ENCODE measurements at places on chromosomes 3 and 15.

DNA sequence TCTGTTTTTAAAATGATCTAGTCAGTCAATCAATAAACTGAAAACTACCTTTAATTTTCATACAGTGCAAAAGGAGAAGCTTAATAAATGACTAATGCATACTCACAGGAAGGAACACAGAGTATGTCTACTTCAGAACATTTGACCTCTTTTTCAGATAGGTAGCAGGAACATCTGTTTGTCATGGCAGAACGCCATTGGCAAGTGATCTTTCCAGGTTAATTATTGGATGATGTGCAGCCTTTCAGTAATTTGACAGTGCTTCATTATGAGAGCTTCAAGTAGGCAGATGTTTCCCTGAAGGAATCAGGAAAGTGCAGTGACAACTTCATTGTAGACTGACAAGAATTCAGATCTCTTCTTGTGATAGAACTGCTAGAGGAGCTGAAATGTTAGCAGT lies 325.0 kb downstream of the OTOL1 start:
- DNase-seq, result no peak

GRCh38 chr3:127035677-127036076 lies 52.8 kb downstream of the PLXNA1 start:
- no peak for DNase-seq

DNA sequence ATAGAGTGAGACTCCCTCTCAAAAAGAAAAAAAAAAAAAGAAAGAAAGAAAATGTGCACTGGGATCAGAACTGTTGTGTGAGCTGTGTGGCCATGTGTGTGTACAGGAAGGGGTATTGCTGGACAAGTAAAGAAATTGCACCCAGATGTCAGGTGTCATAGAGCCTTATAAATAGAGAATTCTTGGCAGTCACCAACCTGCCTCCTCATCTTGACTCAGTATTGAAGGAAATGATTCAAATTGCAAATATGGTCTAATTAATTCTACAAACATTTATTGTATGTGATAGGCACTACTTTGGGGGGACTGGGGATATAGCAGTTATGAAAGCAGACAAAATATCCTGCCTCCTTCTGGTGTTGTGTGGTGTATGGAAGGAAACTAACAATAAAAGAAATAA lies 243.8 kb upstream of the TTC14 start:
- no peak for DNase-seq

GRCh38 chr3:46998852-46999515 lies 19.5 kb downstream of the NBEAL2 start:
- no peak for DNase-seq

GRCh38 chr3:149808209-149808829 lies 4.7 kb upstream of the RNF13 start:
- DNase-seq, result peak; percentile 64

- no peak for DNase-seq
Measured at GRCh38 chr15:34701536-34701935, 53.3 kb downstream of the GJD2 start.

- DNase-seq, result no peak
Measured at GRCh38 chr3:158768361-158768787, 33.5 kb upstream of the MFSD1 start.

DNA sequence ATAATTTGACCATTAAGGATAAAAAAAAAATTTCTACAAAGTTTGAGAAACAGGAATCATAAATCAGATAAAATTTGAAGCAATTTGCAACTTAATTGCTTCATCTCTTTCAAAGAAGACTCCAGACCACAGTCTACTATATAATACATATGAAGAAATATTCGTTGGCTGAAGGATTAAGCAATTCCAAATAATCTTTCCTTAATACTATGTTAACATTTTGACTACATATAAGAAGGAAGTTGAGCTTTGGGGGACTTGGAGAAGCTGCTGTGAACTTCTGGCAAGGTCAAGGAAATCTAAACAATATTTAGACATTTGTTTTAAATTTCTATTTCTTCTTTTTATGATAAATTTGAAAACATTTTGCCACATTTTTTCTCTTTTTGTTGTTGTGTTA lies 13.5 kb upstream of the GABRR3 start:
- no peak for DNase-seq

- no peak for DNase-seq
Measured at GRCh38 chr3:190116551-190117067, 4.1 kb downstream of the P3H2 start.

DNA sequence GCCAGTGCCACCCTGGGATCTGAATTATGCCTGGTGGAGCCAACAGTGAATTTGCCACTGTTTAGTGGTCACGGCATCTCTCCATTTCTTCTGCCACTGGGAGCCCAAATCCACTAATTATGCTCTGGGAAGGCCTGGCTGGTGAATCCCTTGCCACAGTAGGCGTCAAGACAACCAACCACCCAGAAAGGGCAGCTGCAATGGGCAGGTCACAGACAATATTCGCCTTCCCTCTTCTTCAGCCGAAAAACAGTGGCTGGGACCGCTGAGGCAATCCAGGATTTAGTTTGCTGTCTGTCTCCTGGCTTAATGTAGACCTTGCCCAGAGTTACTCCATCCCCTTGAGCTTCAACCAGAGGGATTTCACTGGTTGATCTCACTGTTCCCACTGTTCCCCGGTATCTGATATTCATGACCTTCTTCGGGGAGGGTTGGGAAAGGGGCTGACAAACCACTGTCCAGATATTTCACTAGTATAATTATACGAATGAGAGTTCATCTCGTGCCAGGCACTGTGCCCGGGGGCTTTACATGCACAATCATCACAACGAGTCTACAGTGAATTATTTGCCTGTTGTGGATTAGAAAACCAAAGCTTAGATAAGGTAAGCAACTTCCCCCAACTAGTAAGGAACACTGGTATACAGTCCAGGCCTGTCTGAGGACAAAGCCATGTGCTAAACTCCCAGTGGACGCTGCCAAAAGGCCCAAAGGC lies 49.9 kb upstream of the RAB6B start:
- DNase-seq, result no peak
